ENCODE measurements at places on chromosomes 12 and 14. TPM values are rescaled to one million over a fixed set of nuclear protein-coding genes. Genes with fewer than 3 reads are reported as not detected.

GRCh38 chr12:77697126-77697525 is 133.6 kb upstream of the NAV3 start:
- no peak for DNase-seq

APOLD1 gene
- total RNA-seq = 42.9 TPM

GRCh38 chr12:115388139-115388538 is 704.2 kb upstream of the TBX3 start:
- DNase-seq = no peak

- no peak for DNase-seq
These were observed 4.9 kb downstream of the GPRC5A start for GRCh38 chr12:12896260-12896659.

DNA sequence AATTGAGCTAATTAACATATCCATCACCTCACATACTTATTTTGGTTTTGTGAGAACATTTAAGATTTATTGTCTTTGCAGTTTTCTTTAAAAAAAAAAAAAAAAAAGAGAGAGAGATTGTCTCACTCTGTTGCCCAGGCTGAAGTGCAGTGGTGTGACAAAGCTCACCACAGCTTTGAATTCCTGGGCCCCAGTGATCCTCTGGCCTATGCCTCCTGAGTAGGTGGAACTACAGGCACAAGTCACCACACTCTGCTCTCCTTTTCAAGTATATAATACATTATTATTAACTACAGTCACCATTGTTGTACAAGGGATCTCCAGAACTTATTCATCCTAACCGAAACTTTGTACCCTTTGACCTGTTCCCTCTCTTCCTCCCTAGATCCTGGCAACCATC is 64.0 kb downstream of the NUMB start:
- no peak for DNase-seq

PZP gene
- not detected for total RNA-seq

DNA sequence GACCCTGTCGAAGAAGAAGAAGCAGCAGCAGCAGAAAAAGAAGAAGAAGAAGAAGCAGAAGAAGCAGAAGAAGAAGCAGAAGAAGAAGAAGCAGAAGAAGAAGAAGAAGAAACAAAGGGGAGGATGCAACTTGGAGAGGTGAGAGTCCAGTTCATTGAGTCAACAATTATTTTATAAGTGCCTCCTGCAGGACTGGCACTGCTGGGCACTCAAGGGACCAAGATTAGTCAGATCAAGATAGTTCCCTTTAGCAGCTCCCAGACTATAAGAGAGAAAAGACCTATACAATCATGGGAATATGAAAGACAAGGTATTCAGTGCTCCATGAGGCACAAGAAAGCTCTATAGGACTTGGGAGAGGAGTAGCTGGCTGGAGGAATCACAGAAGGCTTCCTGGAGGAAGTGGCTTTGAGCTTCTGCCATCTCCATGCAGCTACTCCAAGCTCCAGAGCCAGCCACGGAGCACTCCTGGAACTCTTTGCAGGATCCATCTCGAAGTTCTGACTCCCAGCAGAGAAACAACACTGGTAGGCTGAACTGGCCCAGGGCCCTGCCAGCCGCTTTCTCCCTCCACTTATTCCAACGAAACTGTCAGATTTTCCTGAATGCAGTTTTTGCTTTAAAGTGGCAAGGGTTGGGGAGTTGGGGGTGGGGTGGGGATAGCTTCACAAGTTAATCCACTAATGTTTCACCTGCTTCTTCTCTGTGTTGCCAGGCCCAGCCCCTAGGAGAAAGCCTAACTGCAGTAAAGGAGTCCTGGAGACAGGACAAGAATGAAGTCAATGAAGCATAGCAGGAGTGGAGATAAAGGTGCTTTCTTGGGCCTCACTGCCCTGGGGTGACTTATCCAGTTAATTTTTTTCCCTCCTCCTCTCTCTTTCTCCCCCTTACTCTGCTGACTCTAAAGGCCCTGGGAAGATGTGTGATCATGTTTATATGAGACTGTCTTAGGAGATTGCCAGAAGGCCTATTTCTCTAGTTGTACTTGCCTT is 140.1 kb upstream of the PARP11 start:
- DNase-seq = no peak

OR4Q3 gene
- total RNA-seq = not detected

CLEC1A gene
- 0.62 TPM for total RNA-seq

LRTM2 gene
- total RNA-seq = 4.5 TPM

- no peak for DNase-seq
These were observed 125.8 kb upstream of the AVPR1A start for GRCh38 chr12:63276537-63277365.

DNA sequence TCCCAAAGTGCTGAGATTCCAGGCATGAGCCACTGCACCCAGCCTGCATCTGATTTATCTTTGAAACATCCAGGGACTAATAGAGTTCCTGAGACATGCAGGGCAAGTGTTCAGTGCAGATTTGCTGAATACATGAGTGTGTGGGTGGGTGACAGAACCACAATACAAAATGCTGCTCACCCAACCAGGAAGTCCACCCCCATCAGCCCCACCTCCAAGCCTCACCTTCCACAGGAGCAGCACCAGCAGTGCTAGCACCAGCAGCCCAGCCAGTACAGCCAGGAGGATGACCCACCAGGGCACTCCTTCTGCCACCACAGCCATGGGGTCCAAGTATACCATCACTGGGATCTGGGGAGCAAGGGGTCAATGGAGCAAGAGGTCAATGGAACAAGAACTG is 20.0 kb downstream of the ITGA7 start:
- no peak for DNase-seq

FIGNL2 gene
- 0.47 TPM for total RNA-seq

DNA sequence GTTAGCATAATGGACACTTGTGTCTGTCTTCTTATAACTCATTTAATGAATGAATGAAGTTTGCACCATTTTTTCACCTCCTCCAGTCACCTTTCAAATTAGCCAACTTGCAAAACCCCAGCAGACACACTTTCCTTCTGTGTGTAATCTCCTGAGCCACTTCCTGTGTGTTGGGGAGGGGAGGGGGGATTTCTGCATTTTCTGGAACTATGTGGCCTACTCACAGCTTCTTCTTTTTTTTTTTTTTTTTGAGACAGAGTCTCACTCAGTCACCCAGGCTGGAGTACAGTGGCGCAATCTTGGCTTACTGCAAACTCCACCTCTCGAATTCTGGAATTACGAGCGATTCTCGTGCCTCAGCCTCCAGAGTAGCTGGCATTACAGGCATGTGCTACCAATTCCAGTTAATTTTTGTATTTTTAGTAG is 4.1 kb upstream of the SERPINA1 start:
- DNase-seq = no peak

UNC79 gene
- total RNA-seq = 51.9 TPM

DNA sequence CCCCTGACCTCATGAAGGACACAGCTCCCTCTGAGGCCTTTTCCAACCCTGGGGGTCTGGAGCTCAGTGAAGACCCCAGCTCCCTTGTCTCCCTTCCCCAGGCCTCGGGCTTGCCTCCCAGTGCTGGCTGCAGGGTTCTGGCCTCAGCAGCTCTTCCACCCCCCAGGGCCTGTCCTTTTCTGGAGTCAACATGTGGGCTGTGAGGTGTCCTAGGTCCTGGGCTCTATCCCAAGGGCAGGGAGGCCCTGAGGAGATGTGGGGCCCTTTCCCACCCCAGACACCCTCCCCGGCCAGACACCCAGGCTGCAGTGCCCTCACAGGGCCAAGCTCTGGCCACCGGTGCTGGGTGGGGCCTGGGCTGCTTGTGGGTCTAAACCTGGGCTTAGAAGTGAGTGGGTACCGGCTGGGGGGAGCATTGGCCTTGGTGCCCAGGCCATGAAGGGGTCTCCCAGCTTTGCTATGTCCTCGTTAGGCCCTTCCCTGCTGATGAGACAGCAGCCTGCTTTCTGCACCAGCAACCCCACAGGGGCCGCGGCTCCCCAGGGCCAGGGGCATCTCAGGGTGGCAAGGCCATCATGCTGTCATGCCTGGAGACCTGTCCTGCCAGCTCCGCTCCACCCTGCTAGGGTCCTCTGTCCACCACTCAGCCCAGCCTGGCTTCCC is 2.7 kb upstream of the CRIP2 start:
- no peak for DNase-seq

DNA sequence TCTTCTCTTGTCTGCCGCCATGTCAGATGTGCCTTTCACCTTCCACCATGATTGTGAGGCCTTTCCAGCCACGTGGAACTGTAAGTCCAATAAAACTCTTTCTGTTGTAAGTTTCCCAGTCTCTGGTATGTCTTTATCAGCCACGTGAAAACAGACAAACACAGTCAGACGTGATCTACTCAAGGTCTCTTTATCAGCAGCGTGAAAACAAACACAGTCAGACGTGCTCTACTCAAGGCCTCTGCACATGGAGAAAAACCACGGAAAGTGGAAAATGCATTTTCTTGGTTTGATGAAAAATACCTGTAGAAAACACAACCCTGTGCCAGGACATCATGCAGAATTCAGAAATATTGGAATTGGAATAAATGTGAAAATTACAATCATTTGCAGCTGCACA is 1115.7 kb downstream of the TMEM121 start:
- DNase-seq = no peak

DNA sequence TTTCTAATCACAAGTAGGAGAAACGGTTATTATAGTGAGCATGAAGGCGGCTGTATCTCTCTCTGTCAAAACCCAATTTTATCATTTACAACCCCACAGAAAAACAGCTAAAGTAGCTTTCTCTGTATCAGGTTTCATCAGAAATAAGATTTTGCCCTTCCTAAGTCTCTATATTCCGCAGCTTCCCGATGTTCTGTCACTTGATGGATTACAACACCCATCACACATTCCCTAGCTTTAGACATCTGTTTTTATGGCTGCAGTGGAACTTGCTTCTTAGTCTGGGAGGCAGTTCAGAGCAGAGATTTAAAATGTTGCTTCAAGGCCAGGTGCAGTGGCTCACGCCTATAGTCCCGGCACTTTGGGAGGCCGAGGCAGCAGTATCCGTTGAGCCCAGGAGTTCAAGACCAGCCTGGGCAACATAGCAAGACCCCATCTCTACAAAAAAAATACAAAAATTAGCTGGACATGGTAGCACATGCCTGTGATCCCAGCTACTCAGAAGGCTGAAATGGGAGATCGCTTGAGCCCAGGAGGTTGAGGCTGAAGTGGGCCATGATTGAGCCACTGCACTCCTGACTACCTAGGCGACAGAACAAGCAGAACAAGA is 27.6 kb upstream of the FOXN3 start:
- DNase-seq = no peak

GRCh38 chr14:30063746-30064145 is 136.1 kb upstream of the PRKD1 start:
- no peak for DNase-seq

GRCh38 chr12:76777765-76778216 is 13.9 kb downstream of the ZDHHC17 start:
- no peak for DNase-seq

- no peak for DNase-seq
These were observed 77.8 kb downstream of the PDE6H start for GRCh38 chr12:15050659-15051058.

- no peak for DNase-seq
These were observed 32.3 kb downstream of the BCL11B start for GRCh38 chr14:99239661-99240092.

- DNase-seq = no peak
These were observed 842.3 kb downstream of the SLC6A15 start for GRCh38 chr12:84070292-84070691.

LRRC10 gene
- not detected for total RNA-seq

- DNase-seq = peak; percentile 46
These were observed 17.5 kb downstream of the IQSEC3 start for GRCh38 chr12:84056-84455.

DNA sequence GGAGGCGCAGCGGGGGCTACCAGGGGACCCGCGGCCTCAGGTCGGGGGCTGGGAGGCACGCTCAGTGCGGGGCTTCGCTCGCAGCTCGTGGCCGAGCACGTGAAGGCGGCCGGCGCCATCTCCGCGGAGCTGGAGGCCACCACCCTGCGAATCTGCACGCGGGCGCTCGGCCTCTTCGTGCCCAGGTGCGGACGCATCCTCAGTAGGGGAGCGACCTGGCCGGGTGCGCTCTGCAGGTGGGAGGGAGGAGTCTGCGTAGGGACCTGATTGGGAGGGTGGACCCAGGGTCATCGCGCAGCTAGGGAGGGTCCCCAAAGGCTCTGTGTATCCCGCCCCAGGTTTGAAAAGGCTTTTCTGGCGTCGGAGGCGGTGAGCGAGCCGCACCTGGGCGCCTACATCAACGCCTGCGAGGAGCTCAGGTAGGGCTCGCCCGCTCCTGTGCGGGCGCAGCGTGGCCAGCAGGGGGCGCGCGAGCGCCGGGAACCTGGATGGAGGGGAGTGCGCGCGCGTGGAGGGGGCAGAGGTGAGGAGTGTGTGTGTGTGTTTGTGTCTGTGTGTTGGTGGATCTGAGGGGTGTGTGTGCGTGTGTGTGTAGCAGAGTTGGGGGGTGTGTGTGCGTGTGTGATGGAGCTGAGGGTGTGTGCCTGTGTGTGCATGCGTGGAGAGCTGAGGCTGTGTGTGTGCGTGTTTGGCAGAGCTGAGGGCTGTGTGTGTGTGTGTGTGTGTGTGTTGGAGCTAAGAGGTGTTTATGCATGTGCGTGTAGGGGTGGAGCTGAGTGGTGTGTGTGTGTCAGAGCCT is 10.3 kb downstream of the EXOC3L4 start:
- DNase-seq = no peak

GRCh38 chr12:89831310-89832095 is 122.9 kb upstream of the ATP2B1 start:
- DNase-seq = no peak

- DNase-seq = no peak
These were observed 71.4 kb upstream of the PARP11 start for GRCh38 chr12:3944620-3945019.

DNA sequence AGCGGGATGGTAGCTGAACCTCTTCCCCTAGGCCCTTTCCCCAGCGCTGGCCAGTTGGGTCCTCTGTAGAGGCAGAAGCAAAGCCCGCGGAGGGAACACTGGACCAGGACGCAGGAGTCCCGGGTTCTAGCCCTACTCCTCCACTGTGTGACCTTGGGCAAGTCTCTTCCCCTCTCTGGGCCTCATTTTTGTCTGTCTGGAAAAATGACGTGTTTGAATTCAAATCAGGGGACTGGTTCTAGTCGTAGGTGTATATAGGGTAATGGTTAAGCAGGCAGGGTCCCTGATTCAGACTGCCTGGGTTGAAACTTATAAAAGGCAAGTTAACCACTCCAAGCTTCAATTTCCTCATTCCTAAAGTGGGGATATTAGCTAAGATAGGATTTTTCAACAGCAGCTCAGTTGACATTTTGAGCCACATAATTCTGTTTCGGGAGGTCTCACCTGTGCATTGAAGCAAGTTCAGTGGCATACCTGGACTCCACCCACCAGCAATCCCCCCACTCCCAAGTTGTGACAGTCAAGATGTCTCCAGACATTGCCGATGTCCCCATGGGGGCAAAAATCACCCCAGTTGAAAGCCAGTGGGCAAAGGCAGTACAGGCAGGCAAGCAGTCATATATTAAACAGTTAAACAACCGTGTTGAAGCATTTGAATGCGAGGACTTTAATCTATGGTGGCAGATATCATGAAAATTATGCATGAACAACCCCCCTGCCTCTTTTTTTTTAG is 899 bp downstream of the TPCN1 start:
- no peak for DNase-seq

NACA gene
- 1,394 TPM for total RNA-seq
